ENCODE measurements at places on chromosomes 5 and 9.

DNA sequence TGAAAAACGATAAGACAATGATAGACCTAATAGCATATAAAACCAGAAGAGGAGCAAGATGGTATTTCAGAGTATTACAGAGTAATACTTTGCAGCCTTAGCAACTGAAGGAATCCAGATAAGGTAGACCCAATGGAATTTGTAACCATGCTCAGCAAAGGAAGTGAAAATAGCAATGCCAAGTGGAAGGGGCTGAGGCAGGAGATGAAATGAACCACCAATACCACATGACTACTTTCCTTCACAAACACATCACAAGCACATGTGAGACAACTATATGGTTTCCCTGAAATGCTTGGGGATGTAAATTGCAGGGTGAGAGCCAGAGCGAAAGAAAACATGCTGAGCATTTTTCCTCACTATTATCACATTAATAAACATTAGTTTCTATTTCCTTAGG, 79.8 kb upstream of the MELK start:
- H3K4me1 ChIP-seq: peaks cover 15% of the 10 kb centered on the region
- no peak overlapping the region for H3K27ac ChIP-seq
- DNase-seq: no peak
- no peak overlapping the region for H3K4me3 ChIP-seq

DNA sequence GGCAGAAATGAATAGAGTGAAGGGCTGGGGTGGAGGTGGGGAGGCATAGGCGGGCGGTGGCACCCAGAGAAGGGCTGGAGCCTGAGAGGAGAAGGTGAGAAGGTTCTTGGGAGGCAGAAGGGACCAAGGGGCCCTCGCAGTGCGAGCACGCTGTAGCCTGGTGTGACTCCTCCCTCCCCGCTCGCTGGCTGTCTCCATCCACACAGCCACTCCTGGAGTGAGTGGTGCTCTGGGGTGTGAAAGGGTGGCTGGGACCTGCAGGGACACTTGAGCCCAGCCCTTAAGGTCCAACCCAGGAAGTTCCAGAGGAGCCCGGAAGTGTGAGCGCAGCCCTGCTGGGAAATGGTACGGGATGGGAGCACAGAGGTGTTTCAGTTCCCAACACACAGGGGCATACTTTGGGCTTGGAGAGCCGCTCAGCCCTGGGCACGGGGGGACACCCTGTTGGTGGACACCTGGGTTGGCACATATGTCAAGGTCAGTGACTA, 9.3 kb upstream of the SCGB3A1 start:
- H3K27me3 ChIP-seq: no peaks in the 10 kb centered on the region
- no peak overlapping the region for H3K27ac ChIP-seq
- no peaks in the 10 kb centered on the region for H3K4me1 ChIP-seq
- no peak overlapping the region for H3K4me3 ChIP-seq
- DNase-seq: no peak
- no peaks in the 10 kb centered on the region for H3K36me3 ChIP-seq

DNA sequence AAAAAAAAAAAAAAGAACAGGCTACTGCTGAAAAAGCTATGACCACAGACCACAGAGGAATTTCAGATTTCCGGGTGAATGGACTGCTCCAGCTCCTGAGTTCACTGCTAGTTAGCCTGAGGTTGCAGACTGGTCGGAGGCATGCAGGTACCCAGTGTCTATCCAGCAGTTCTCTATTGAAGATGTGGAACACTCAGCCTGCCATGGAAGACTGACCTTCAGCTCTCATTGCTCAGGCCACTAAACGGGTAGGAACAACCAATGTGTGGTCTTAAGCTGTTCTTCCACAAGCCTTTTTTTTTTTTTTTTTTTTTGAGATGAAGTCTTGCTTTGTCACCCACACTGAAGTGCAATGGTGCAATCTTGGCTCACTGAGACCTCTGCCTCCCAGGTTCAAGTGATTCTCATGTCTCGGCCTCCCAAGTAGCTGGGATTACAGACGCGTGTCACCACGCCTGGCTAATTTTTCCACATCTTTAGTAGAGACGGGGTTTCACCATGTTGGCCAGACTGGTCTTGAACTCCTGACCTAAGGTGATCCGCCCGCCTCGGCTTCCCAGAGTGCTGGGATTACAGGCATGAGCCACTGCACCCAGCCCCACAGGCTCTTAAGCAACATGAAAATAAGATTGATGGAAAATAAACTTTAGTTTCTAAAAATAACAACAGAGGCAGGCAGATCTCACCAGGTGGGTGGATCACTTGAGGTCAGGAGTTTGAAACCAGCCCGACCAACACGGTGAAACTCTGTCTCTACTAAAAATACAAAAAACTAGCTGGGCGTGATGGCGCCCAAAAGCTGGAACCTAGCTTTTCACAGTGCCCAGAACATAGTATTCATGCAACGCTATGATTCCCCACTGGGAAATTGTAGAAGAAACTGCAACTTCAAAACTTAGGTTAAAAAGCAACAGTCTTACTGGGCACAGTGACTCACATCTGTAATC, 20.0 kb upstream of the NPM1 start:
- no peaks in the 10 kb centered on the region for H3K36me3 ChIP-seq
- H3K4me1 ChIP-seq: no peaks in the 10 kb centered on the region
- DNase-seq: no peak
- H3K4me3 ChIP-seq: no peak overlapping the region
- H3K27ac ChIP-seq: no peak overlapping the region
- no peaks in the 10 kb centered on the region for H3K27me3 ChIP-seq

DNA sequence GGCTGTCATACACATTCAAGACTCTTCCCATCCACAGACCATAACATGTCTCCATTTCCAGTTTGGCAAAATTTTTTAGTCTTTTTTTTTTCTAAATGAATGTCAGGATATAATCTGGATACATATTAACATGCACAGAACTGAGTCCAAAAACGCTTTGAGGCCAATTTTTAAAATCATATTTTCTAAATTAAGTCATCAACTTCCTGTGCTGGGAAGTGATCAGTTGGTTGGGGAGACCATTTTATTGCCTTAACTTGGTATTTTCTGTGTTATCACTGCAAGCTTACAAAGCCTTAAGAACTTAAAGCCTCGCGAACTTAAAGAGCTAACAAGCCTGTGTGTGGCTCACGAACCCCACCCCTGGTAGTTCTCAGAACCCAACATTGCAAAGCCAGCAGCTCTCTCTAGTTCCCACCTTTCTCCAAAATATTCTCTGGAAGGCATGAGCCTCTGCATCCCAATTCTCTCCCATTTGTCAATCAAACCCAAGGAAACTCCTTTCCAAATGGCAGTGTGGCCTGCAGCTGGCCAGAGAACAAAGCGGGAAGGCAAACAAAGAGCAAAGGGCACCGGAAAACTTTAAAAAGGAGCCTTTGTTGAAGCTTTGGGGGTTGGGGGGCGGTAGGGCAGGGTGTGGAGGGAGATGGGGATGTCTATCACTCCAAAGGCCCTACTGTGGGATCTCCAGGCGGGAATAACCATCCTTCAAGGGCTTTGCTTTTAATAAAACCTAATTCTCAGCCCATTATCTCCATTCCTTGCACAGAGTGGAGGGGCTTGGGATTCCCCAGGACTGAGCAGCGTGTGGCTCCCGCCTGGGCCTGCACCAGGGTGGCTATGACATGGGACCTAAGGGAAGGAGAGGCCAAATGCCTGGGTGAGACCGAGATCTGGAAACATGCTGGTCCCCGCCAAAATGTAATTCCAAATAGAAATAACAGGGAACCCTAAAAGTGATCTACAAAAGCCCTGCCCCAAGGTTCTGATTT, 65.0 kb downstream of the ROR2 start:
- H3K4me1 ChIP-seq: peaks cover 45% of the 10 kb centered on the region
- H3K27me3 ChIP-seq: no peaks in the 10 kb centered on the region
- no peak overlapping the region for H3K27ac ChIP-seq
- no peak overlapping the region for H3K4me3 ChIP-seq
- H3K36me3 ChIP-seq: no peaks in the 10 kb centered on the region

GRCh38 chr5:135245521-135246499, 153.2 kb downstream of the MACROH2A1 start:
- no peaks in the 10 kb centered on the region for H3K27me3 ChIP-seq
- H3K4me1 ChIP-seq: peaks cover 69% of the 10 kb centered on the region
- no peak for DNase-seq
- H3K27ac ChIP-seq: peak overlapping the region; percentile 84

- H3K4me1 ChIP-seq: no peaks in the 10 kb centered on the region
- H3K27ac ChIP-seq: no peak overlapping the region
- H3K27me3 ChIP-seq: no peaks in the 10 kb centered on the region
- H3K36me3 ChIP-seq: peaks cover 12% of the 10 kb centered on the region
- DNase-seq: peak; percentile 72
These were observed 174.6 kb upstream of the PANK3 start for GRCh38 chr5:168753691-168754254.

DNA sequence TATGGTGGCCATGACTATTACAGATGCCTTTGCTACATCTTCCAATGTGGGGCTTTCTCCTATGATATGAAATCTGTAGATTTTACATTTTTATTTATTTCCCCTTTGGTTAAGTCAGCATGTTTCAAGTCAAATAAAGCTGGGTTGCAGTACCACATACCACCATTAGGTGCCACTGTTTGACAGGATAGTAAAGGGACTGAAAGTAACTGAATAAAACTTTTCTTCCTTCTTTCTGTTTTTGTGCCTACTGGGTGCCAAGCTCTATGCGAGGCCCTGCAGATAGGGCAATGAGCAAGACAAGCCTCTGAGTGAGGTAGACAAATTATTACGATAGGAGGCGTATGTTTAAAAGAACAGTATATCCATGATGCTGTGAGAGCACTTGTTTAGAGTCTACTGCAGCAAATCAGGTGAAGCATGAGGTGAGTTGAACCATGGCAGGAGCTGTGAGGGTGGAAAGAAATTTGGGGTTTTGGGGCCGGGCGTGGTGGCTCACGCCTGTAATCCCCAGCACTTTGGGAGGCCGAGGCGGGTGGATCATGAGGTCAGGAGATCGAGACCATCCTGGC, 64.8 kb downstream of the GDNF start:
- no peak overlapping the region for H3K27ac ChIP-seq
- DNase-seq: no peak
- H3K4me3 ChIP-seq: no peak overlapping the region
- H3K27me3 ChIP-seq: no peaks in the 10 kb centered on the region

DNA sequence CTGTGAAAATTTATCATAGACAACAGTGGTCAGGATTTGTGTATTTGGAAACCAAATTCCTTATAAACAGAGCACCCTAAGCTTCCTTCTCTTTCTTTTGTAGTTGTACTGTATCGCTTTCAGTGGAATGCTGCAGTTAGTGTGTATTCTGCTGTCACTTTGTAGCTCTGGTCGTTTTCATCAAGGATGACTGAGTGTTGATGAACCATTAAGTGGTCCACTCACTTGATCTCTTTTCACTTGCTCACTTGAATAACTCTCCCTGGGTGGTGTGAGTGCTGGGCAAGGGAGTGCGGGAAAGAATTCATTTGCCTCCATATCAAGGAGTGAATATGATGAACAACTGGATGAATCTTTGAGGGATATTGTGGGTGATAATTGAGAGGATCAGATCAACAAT, 1225.7 kb upstream of the WWC1 start:
- no peak overlapping the region for H3K27ac ChIP-seq
- no peak for DNase-seq
- H3K4me1 ChIP-seq: no peaks in the 10 kb centered on the region
- H3K36me3 ChIP-seq: no peaks in the 10 kb centered on the region
- H3K27me3 ChIP-seq: no peaks in the 10 kb centered on the region
- H3K4me3 ChIP-seq: no peak overlapping the region

DNA sequence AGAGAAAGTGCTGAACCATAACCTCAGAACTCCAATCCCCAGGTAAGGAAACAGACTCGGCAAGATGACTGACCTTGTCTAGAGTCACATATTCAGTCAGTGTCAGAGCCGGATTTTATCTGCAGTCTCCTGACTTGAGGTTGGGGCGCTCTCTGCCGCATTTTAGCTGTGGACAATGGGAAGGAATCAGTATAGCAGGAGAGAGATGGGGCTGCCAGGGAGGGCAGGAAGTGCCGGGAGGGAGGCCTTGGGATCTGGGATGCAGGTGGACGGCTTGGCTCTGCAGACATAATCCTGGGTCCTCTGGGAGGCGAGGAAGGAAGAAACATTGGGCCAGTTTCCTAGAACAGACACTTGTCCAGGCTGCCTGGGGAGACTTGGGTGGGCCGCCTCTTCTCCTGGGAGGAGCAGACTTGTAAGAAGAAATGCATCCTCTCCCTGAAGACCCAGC, 39.7 kb upstream of the COL15A1 start:
- DNase-seq: no peak
- no peaks in the 10 kb centered on the region for H3K36me3 ChIP-seq
- H3K27me3 ChIP-seq: no peaks in the 10 kb centered on the region
- H3K27ac ChIP-seq: no peak overlapping the region

- H3K27me3 ChIP-seq: no peaks in the 10 kb centered on the region
- H3K4me1 ChIP-seq: no peaks in the 10 kb centered on the region
- no peak for DNase-seq
- H3K4me3 ChIP-seq: no peak overlapping the region
- H3K36me3 ChIP-seq: no peaks in the 10 kb centered on the region
- H3K27ac ChIP-seq: no peak overlapping the region
These were observed 145.6 kb downstream of the MUSK start for GRCh38 chr9:110814159-110814558.

- H3K27me3 ChIP-seq: no peaks in the 10 kb centered on the region
- DNase-seq: no peak
- no peaks in the 10 kb centered on the region for H3K36me3 ChIP-seq
These were observed 6.1 kb upstream of the RNF183 start for GRCh38 chr9:113309204-113309813.

- peaks cover 8% of the 10 kb centered on the region for H3K4me1 ChIP-seq
- H3K36me3 ChIP-seq: no peaks in the 10 kb centered on the region
- DNase-seq: no peak
- peak overlapping the region; percentile 64 for H3K4me3 ChIP-seq
- H3K27me3 ChIP-seq: no peaks in the 10 kb centered on the region
These were observed 53.0 kb downstream of the PSD2 start for GRCh38 chr5:139848508-139849100.

DNA sequence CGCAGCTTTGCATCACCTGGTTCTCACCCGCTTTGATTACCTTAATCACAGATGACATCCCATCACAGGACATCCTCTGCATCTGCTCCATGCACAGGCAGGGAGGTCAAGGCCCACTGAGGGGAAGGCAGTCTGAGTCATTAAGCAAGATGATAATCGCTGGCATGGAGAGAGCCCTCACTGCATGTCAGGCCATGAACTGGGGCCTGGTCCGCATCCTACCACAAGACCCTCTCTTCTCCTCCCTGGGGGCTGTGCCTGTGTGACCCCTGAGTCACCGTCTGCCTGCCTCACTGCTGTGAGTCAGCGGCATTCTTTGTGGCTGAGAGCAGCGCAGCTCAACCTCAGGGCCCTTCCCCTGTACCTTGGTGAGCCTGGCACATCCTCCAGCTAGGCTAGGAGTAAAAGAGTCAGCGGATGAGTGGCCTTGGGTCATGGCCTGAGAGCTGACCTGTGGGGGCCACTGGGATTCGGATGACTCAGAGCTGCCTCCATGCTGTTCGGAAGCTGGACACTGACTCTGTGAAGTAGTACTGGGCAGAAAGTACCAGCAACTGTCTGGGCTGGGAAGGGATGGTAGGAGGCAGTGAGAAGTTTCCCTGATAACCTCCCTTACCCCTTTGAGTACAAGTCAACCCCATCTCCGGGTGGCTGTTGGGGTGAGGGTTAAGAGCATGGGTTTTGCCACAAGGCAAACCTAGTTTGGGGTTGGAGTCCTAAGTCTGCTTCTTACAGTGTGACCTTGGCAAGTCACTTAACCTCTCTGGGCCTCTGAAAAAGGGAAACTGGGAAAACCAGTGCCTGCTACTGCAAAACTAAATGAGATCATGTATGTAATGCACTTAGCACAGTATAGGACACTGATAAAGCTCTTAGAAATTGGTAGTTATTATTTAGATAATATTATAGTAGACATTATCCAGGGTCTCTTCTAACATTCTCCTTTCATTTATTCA, 14.6 kb upstream of the ARSI start:
- no peaks in the 10 kb centered on the region for H3K36me3 ChIP-seq
- no peaks in the 10 kb centered on the region for H3K27me3 ChIP-seq
- no peak overlapping the region for H3K27ac ChIP-seq
- H3K4me1 ChIP-seq: peaks cover 39% of the 10 kb centered on the region

- no peak within 1 kb of the TSS for H3K27ac ChIP-seq
- DNase-seq: peak; percentile 42
- H3K27me3 ChIP-seq: no peaks in the 10 kb centered on the region
- no peak within 1 kb of the TSS for H3K4me3 ChIP-seq
These were observed at the start of gene TAL2 for GRCh38 chr9:105662184-105663104. TAL2 (plus strand) TSS chr9:105662457; CDS start chr9:105662497, 40 bp downstream.
